ENCODE measurements at places on chromosomes 11 and 22.

GRCh38 chr22:44522526-44523170 lies 24.6 kb upstream of the RTL6 start:
- DNase-seq = no peak

DNA sequence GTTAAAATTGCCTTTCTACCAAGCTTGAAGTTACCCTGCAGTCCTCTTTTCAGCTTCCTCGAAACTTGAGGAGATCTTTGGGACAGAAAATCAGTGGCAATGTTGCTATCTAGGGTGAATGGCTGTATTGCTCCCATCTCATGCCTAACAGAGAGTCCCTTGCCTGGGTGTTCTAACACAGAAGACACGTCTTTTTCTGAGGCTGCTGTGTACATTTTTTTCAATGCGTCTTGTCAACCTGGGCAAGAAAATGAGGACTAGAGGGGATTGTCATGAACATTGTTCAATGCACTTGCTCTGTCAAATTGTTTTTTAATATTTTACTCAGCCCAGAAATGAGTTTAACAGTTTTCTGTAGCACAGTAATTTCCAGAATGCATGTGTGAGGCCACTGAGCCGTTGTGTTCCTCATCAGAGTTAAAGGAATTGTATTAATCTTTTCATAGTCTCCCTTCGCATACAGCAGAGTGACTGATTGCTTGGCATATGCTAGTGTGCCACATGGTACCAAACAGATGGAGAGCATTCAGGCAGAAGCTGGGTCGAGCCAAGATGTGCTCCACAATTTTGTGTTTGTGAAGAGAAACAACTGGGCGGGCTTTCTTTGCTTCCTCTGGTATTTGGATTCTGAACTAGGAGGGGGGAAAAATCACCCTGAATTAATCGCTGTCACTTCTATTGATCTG lies 86.0 kb downstream of the CASP12 start:
- no peak for DNase-seq

GRCh38 chr11:104624021-104624420 lies 274.2 kb downstream of the CASP12 start:
- DNase-seq = peak; percentile 57

- DNase-seq = no peak
Observed at GRCh38 chr11:106461148-106461691, 383.8 kb downstream of the AASDHPPT start.

DNA sequence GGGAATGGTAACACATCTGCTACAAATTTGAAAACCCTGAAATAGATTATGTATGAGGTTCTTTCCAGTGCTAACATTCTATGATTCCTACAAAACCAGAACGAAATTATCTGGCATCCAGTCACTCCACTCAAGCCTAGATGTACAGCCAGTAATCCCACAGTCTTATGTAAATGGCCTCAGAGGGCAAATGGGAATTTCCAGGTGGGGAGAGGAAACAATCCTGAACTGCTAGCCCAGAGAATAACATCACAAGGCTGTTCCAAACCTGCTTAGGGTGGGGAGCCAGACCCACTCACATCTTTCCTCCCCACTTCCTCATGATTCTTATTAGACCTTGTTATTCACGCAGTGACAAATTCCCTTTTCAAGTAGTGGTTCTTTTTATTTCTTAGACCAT lies 3.5 kb downstream of the FIBIN start:
- DNase-seq = no peak
